Progenitor cell of endocrine pancreas (in vitro differentiated cells): ENCODE measurements at places on chromosomes 4 and X. TPM values are rescaled to one million over a fixed set of nuclear protein-coding genes. Genes with fewer than 3 reads are reported as not detected.

The MAGEC3 gene
- total RNA-seq = 0.31 TPM in 1 of 2 replicates, not detected in the other

GRCh38 chrX:37781814-37782213 lies 2.0 kb downstream of the CYBB start:
- no peak for DNase-seq

DNA sequence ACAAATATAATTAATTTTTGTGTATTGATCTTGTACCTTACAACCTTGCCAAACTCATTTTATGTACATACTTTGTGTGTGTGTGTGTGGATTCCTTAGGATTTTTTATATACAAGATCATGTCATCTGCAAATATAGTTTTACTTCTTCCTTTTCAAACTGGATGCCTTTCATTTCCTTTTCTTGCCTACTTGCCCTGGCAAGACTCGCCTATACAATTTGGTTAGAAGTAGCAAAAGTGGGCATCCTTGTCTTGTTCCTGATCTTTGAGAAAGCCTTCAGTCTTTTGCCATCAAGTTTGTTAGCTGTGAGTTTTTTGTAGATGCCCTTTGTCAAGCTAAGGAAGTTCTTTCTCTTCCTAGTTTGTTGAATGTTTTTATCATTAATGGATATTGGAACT lies 30.5 kb downstream of the RUFY3 start:
- DNase-seq = no peak

DNA sequence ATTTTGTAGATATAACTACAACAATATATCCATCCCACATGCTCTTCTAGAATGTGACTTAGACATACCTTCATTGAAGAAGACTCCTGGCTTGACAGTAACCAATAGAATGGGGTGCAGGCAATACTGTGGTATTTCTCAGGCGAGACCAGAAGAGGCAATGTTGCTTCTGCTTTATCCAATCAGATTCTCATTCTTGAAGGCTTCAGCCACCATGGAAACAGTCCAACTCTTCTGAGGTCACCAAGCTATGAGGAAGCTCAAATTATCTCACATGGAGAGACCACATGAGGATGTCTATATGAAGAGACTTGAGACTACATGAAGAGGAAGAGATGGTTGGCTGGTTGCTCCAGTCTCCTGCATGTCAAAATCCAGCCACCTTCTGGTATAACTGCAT lies 469.9 kb downstream of the PCDH10 start:
- no peak for DNase-seq

DNA sequence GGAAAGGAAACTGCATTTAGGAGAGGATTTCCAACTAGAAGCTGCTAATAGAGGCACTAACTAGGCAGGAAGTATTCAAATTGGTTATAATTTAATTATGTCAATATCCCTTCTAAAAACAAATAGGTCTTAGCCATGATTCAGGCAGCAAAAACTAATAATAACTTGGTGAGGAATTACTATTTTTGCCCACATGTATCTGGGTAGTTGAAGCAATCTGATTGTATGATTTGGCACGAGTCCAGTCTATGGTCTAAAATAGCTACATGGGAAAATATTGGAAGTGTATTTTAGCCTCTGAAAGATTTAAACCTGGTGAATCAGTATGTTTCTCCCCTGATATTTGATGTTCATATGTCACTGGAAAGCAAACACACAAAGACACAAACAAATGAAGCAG lies 62.2 kb downstream of the MFAP3L start:
- no peak for DNase-seq

The GLRA3 gene
- total RNA-seq = 0.07 and 0.10 TPM in 2 replicates

GRCh38 chr4:38141808-38142500 lies 181.8 kb downstream of the PTTG2 start:
- no peak for DNase-seq
